ENCODE measurements at places on chromosomes 4 and X. TPM values are rescaled to one million over a fixed set of nuclear protein-coding genes. Genes with fewer than 3 reads are reported as not detected.

CXorf49 gene
- not detected for total RNA-seq

NMU gene
- total RNA-seq: not detected

SULT1E1 gene
- not detected for total RNA-seq

TENM3 gene
- not detected for total RNA-seq

ZNF711 gene
- total RNA-seq: 4.7 TPM

FGFR3 gene
- total RNA-seq: not detected

LAMP2 gene
- total RNA-seq: 15.4 TPM

MSANTD1 gene
- 0.74 TPM for total RNA-seq

IGBP1 gene
- 64.4 TPM for total RNA-seq

SRPX2 gene
- not detected for total RNA-seq

DCAF4L1 gene
- total RNA-seq: 0.19 TPM

IGSF1 gene
- not detected for total RNA-seq

AMTN gene
- total RNA-seq: not detected

TMEM144 gene
- not detected for total RNA-seq
